KBM-7 (cell line): ENCODE measurements at places on chromosomes 5 and 9.

GRCh38 chr5:92922231-92922967, 658.6 kb downstream of the NR2F1-AS1 start:
- no peak for DNase-seq

GRCh38 chr9:131323629-131324028, 34.1 kb downstream of the PLPP7 start:
- no peak for DNase-seq

GRCh38 chr5:9743507-9743906, 113.4 kb upstream of the TAS2R1 start:
- no peak for DNase-seq

DNA sequence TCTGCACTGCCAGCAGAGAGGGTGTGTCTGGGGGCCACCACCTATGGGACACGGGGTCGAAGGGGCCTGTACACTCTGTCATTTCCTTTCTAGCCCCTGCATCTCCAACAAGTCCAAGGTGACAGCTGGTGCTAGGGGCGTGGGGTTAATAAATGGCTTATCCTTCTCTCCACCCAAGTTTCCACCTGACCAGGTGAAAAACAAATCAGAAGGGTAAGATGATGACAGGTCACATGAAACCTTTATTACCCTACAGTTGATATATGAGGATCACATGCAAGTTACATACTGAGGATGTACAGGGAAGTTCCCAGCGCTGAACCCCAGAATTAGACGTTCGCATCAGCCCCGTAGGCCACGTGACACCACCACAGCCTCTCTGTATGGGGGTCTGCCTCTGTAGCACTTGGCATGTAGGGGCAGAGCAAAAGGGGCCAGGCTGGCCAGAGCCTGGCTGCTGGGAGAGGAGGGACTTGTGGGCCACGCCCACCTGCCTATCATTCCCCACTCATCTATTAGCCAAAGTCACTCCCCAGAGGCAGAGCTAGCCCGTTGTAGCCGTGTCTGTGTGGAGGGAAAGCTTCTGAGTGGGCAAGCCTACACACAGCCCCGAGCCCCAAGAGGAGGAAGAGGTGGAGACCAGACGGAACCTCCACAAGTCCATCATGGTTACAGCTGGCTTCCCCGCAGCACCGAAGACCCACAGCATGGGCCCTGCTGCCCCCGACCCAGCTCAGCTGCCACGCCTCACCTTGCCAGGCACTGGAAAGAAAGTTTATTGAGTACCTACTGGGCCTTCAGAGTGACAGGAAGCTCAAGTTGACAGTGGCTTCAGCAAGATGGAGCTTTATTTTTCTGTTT, 2.2 kb downstream of the TMEM141 start:
- no peak for DNase-seq

GRCh38 chr5:132496631-132497487, 6.3 kb upstream of the IRF1 start:
- DNase-seq, result peak; percentile 68

- no peak for DNase-seq
Measured at GRCh38 chr5:168734620-168735300, 155.6 kb upstream of the PANK3 start.

- no peak for DNase-seq
Measured at GRCh38 chr5:127615916-127616315, 33.0 kb upstream of the CTXN3 start.

DNA sequence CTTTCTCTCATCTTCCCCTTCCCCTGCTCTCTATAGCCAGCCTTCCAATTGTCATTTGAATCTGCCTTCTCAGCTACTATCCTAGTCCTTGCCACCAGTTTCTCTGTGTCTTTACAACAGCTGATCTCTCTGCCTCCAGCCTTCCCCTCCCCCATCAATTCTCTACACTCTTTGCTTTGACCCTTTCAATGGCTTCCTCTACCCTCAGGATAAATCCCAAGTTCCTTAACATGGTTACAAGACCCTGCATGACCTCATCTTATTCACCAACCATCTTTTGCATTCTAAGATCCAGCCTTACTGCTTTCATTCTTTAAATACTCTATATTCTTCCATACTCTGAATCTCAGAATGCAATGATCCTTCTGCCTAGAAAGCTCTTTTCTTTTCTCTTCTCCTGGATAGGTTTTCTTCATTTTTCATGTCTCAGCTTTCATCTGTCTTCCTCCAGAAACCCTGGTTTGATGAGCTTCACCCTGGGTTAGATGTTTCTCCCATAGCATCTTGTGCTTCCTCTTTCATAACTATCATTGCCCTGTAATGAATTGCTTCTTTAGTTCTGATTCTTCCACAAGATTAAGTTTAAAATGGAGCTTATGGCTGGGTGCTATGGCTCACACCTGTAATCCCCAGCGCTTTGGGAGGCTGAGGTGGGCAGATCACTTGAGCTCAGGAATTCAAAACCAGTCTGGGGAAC, 58.6 kb upstream of the ZSWIM6 start:
- DNase-seq, result no peak

DNA sequence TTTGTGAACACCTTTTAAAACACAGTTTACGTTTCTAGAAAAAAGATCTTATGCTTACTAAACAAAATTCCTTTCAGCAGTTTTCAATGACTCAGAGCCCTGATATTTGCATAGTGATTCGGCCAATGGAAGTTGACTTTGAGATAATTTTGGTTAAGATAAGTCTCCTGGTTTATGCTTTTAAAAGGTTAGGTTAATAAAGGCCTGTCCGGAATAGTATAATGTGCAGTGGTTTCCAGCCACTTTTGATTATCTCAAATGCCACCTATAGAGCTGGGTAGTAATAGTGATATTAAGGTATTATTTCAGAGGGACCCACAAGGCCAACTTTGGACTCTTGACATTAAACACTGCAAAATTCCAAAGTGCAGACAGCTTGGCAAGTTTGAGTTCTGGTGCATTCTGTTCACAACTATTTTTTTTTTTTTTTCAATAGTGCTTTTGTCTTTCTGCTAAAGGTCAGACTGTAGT, 86.1 kb downstream of the F2RL2 start:
- DNase-seq, result no peak

GRCh38 chr5:116492016-116492623, 82.5 kb downstream of the SEMA6A start:
- DNase-seq, result peak; percentile 89

DNA sequence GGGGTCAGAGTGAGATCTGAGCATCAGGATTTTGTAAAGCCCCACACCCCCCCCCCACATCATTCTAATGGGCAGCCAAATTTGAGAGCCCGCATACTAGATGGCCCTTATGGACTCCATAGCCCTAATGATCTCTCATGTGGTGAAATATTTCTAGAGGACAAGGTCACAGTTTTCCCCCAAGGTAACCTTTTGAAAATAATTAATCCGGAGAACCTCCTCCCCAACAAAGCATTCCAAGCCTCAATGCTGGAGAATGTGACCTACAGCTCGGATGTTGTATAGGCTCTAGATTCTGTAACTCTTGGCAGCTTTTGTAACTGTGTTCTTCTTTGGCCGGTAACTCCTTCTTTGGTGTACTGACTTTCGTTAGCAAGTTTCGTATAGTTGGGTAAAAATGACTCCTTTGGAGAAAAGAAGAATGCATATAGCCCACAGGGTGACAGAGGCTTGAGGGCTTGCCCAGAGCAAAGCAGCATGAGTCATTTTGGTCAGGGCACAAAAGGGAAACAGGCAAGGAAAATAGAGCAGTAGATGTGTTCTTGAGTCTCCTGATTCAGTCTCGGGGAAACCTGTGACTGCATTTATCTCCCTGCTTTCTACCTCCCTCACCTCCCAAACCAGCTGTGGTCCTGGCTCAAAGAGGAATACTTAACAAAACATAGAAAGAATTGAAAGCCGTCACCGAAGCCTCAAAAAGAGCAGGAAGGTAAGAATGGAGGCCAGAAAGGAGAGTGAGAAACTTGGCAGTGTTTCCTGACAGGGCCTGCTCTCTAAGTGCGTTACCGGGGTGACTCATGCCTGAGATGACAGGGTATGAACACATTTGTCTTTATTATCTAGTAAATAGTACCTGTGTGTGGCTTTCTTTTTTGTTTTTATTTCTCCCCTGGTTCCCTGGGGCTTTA, 6.6 kb upstream of the XPA start:
- no peak for DNase-seq

DNA sequence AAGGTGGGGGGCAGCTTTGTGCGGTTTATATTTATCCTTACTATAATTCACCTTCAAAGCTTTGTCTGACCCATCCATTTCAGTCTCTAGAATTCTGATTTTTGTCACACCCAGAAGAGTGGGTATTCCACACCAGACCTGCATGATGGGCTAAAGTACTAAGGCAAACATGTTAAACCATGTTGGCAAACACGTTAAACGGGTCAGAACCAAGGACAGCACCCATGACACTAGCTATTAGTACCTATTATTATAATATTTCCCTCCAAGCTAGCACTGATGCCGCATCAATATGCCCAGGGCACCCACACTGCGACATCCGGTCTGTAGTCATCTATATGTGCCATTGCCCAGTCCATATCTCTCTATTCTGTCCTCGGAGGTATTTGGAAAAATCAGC, 104.7 kb downstream of the FBXW11 start:
- DNase-seq, result no peak

- DNase-seq, result no peak
Measured at GRCh38 chr5:164051745-164052144, 546.3 kb downstream of the MAT2B start.

DNA sequence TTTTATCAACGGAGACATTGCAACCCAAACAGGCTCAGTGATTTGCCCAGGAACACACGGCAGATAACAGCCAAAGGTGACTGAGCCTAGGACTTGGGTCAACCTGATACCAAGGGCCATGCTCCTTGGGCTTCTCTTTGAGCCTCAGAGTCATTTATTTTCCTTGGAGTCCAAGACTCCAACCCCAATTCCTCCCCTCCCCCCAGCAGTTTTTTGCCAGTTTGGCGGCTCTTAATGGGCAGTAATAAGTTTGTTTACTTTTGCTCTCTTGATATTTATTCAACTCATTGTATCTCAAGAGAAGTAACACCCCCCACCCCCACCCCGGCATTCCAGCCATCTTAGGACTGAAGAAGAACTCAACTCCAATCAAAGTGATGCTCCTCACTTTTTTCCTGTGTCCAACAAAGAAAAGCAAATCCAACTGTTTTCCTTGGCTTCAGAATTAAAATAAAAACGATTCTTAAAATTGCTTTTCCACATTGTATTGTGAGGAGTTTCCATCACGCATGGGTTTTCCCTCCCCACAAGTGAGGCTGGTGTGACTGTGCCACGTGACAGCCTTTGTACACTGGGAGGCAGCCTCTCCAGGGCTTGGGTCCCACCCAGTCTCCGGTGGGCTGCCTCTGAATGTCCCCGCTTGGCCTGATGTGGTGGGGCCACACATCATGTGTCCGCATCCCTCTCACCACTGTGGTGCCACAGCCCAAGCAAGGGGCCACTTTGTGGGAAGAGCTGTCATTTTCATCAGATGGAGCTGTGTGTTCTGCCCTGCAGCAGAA, 9.1 kb downstream of the ANGPTL2 start:
- no peak for DNase-seq

DNA sequence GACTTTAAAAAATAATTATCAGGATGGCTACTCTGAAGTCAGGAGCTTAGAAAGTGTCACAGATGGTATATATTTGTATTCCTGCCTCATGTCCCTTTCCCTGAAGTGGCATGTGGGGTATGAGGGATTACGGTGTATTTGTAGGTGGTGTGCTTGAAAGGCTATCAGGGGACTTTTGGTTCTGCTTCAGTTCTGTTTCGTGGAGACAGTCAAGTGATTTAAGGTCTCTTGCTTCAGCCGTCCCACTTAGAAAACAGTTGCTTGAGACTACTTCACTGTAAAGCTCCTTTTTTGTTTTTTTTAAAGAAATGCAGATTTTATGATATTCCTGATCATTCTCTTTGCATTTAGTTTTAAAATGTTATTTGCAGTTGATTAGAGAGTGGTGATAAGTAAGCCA, 18.3 kb downstream of the PARP8 start:
- no peak for DNase-seq

GRCh38 chr5:123518111-123518510, 6.1 kb downstream of the CSNK1G3 start:
- DNase-seq, result peak; percentile 23

DNA sequence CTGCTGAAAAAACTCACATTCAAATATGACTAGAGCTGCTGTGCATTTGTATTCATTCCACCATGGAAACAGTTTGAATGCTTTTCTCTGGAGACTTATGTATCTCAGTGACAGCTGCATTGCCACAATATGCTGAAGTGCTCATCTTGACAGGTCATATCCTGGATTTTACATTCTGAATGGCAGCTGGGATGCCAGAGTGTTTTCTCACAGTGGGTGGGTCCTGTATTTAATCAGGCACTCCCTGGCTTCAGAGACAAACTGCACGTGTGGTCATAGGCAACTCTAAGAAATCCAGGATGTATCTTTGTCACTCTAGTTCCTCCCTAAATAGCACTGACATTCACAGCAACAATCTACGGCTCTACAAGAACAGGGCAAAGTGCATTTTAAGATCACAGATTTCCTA, 75.6 kb downstream of the ST8SIA4 start:
- DNase-seq, result peak; percentile 17

- DNase-seq, result no peak
Measured at GRCh38 chr5:2109566-2109965, 226.8 kb upstream of the IRX4 start.

DNA sequence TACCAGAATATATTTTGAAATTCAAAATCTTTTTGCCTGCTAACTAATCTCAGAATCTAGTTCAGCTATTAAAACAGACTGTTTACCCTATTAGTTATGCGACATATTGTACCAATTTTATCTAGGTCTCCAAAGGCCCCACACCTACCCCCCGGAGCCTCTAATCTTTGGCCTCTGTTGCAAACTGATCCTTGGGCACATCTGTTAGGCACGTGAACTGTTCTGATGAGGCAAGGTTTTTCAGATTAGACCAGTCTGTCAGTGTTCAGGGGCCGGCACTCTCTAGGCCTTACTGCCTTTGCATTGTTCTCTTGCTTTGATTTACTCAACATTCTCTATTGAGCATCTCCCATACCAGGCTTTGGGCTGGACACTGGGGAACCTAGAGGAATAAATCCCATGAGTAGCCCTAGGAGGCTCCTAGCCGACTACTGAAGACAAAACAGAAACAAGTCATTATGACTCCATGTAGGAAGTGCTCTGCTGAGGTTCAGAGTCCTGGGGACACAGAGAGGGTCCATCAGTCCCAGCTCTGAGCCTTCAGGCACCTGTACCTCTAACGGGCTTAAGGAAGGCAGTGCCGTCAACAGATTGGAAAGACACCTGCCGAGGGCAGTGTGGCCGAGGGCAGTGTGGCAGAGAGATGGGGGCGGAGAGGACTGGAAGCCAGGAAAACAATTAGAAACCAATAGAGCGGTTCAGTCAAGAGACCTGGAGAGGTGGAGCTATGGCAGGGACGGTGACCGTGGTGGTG, 245.1 kb downstream of the AOPEP start:
- no peak for DNase-seq

DNA sequence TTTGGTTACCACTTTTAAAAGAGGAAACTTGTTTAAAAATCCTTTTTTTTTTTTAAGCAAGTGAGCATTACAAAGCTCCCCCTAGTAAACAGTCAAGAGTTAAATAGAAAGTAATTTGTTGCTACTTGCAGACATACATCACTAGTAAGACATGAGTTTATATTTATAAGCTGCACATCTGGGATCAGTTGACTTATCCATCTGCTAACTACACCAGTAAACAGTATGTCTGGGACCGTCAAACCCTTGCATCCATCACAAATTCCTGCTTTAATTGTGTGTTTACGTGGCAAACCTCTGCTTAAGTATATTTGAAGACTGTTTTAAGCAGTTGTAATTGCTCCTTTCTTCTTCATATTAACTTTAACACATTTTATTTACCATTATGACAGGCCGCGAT, 146.8 kb downstream of the EBF1 start:
- DNase-seq, result no peak
